C1 segment of cervical spinal cord (tissue), 14 donors: ENCODE measurements at places on chromosomes 5 and 9.

GRCh38 chr5:81402192-81402930 is 8.4 kb upstream of the ACOT12 start:
- no peak for DNase-seq

DNA sequence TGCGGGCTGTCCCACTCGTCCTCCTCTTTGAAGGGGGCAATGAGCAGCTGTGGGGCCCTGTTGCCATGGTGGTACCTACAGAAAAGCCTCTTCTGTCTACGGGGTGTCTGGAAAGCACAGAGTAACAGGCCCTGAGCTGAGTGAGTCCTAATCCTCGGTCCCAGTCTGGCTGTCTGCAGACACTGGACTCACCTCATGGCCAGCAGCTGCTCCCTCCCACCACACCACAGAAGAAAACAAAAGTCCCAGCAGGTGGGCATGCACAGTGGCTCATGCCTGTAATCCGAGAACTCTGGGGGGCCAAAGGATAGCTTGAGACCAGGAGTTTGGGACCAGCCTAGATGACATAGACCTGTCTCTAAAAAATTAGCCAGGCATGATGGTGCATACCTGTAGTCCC is 19.9 kb downstream of the P4HA2 start:
- no peak for DNase-seq

GRCh38 chr5:138844125-138844461 is 31.0 kb downstream of the LRRTM2 start:
- DNase-seq: no peak

GRCh38 chr5:135644816-135645215 is 66.0 kb upstream of the CXCL14 start:
- no peak for DNase-seq

GRCh38 chr9:90974016-90974415 is 172.4 kb downstream of the SYK start:
- DNase-seq: no peak

- DNase-seq: no peak
Measured at GRCh38 chr5:138639326-138639725, 64.1 kb upstream of the HSPA9 start.
